ENCODE measurements at places on chromosomes 4 and X.

GRCh38 chrX:81414630-81415029 is 212.7 kb downstream of the SH3BGRL start:
- no peak for DNase-seq

DNA sequence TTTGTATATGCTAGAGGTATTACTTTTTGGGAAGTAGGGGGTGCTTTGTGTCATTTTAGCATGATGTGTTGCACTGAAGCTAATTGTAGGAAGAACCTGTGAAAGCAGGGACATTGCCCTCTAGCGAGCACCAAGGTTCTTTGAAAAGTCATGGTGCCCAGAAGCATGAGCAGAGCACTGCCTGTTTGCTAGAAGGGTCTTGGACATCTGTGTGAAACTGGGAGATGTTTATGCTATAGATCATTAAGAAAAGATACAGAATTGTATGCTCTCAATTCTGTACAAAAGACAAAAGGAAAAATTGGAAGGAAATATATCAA is 14.7 kb downstream of the GRPR start:
- no peak for DNase-seq

- no peak for DNase-seq
Observed at GRCh38 chr4:148015058-148015457, 283.2 kb downstream of the ARHGAP10 start.

GRCh38 chr4:6710996-6711395 is 1.3 kb upstream of the MRFAP1L1 start:
- DNase-seq: no peak

- peak; percentile 26 for DNase-seq
Observed at GRCh38 chrX:136162827-136163570, 15.7 kb downstream of the FHL1 start.

- DNase-seq: no peak
Observed at GRCh38 chrX:52979568-52979967, 21.2 kb upstream of the FAM156A start.
